ENCODE measurements at places on chromosomes 11 and 22.

DNA sequence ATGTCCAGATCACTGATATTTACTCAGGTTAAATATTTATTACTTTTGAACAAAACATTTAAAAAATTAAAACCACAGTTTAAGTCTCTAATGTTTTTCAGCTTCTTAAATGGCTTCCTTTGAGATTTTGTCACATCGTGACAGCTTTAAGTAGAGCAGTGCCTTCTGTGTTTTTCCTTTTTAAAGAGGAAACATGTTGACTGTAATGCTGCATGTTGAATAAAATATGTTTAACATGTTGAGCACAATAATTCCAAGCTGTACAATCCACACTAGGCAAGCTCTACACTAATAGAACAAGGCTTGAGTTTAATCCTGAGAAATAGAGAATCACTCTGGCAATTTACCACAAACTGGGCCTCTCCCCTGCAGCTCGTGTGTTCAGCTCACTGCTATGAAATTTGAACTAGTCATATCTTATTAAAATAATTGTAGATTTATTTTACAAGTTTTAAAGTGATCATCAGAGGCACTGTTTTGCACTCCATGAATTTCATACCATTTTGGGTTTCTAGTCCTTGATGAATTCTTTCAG lies 368.3 kb downstream of the SOX6 start:
- no peak for DNase-seq

DNA sequence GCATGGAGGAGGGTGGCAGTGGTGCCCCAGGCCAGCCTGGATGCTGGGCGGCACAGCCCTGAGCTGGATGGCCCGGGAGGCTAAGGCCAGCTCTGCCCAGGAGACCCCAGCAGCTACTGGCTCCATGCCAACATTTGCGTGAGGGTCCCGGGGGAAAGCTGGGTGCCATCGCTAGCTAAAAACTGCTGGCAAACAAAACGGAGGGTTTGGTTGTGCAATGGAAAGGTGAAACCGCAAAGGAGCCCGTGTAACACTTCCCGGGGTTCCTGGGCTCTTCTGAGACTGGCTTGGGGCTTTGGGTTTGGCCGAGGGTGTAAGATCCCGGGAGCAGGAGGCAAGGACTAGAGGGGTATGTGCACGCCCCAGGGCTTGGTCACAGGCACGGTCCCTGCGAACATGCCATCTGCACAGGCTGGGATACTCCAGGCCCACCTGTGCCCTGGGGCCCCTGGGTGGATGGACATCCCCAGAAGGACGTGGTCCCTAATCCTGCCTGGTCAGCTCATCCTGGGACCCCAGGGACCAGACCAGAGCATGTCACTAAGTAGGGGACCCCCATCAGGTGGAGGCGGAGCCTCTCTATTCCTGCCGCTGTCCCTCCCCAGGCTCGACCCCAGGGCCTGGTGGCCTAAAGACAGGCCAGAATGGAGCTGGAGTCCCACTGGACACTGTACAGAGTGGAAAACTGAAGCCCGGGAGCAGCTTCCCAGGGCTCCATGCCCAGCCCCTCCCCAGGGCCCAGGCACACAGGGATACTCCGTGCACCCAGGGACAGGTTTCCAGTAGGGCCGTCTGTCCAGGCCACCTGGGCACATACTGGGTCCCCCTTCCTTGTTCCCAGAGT lies 44.6 kb downstream of the IGF2 start:
- DNase-seq, result peak; percentile 68

GRCh38 chr11:10023212-10023611 lies 270.8 kb downstream of the SBF2 start:
- no peak for DNase-seq

DNA sequence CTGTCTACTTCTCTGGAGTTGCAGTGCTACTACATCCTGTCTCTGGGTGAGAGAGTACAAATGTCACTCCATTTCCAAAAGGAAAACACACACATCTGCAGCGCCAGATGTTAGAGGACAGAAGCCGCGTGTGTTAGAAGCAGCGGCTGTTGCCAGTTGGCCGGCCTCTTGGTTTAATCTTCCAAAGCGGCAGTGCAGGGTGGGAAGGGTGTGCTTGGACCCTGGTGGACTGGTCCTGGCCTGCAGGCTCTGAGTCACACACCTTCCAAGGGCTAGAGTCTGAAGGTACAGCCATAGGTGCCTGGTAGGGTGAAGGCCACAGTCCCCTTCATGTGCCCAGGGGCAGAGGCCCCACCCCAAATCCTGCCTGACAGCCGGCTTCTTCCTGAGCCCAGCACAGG lies 99.8 kb downstream of the CTTN start:
- DNase-seq, result peak; percentile 59

GRCh38 chr11:104609311-104610085 lies 288.8 kb downstream of the CASP12 start:
- DNase-seq, result no peak

GRCh38 chr11:112793416-112793815 lies 167.8 kb upstream of the NCAM1 start:
- no peak for DNase-seq

- no peak for DNase-seq
Measured at GRCh38 chr11:109435121-109435742, 13.2 kb downstream of the C11orf87 start.

GRCh38 chr11:106495046-106495445 lies 417.6 kb downstream of the AASDHPPT start:
- no peak for DNase-seq

GRCh38 chr11:134332189-134332631 lies 422 bp downstream of the GLB1L2 start:
- peak; percentile 85 for DNase-seq

DNA sequence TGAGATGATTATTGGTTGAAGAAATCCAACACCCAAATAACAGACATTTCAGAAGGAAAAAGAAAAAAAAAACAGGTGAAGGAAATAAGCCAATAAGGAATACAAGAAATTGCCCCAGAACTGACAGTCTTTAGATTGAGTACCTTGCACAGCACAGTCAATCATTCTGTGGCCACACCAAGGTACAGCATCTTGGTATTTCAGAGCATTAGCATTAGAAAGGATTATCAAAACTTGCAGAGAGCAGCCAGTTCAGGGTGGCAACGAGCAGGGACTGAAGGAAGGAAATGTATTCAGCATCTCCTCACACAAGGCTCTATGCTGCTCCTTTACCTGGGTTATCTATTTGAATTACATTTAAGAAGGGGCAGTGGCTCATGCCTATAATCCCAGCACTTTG lies 2.1 kb downstream of the ADA2 start:
- DNase-seq, result no peak

GRCh38 chr11:68448604-68449011 lies 11.9 kb upstream of the PPP6R3 start:
- peak; percentile 67 for DNase-seq

GRCh38 chr11:73258104-73259035 lies 13.8 kb upstream of the P2RY6 start:
- no peak for DNase-seq

DNA sequence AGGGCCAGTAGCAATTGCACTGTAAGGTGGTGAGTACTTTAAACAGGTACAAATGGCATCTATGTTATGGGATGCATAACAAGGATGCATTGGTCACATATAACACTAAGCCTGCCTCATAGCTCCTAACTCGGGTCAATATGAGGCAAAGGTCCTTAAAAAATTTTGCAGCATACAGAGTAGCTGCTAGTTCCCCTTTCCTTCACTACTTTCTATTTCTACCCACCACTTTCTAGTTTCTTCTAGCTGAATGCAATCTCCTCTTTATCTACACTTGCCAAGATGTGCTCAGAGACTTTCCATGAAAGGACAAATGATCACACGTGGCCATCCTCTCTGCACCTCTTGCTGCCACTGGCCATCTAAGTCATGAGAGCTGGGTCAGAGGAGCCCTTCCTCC lies 9.8 kb downstream of the OR51F2 start:
- DNase-seq, result no peak

DNA sequence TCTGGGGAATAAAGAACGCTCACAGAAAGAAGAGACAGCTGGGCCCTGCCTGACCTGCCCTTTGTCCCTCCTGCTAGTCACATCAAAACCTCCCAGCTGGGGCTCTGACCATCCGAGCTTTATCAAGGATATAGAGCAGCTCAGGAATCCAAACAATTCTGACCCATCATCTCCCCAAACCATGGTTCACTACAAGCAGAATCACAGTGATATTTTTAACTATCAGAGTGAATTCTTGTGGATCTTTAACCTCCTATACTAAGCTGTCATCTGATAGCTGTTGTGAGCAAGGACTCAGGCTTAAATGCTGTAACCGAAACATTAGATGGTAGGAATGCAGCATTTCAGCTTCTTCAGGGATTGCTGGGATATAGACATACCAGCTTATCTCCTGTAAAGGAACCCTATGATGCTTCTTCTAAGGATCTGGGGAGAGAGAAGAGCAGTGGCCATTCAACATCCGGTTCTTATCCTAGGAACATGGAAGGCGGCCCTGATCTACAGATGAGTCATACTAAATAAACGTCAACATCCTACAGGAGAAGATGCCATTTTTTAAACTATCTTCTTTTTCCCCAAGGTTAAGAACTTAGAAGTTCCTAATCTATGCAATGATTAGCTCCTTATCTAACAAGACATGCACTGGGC lies 84.7 kb upstream of the AKIP1 start:
- DNase-seq, result no peak

- DNase-seq, result no peak
Measured at GRCh38 chr11:19979519-19979845, 180.8 kb downstream of the DBX1 start.

DNA sequence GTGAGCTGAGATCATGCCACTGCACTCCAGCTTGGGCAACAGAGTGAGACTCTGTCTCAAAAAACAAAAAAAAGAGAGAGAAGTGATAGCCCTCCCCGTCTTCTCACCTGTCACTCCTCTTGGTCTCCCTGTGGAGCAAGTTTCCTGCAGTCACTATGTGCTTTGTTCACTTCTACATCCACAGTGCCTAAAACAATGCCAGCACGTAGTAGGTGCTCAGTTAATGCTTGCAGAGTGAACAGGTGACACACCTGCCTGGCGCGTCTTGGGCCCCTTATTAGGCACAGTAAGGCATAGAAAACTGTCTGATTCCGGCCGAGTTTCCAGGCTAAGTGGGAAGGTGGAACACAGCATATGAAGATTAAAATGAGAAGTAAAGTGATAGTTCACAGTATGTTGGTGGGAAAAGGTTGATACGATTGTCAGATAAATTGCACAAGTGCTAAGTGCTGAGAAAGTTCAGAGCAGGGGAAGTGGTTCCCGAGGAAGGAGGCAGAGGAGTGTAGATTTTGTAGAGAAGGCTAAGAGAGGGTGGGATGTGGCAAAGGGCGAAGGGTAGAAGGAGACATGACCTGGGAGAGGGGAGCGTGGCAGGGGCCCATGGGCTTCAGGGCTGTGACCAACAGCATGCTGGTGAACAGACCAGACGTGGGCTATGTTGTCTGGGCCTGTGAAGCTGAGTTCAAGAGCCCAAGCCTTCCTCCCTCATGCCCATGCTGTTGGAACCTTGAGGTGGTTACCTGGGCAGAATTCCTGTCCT lies 41.9 kb downstream of the BCR start:
- DNase-seq, result peak; percentile 52

GRCh38 chr11:70587075-70587389 lies 188.7 kb downstream of the CTTN start:
- peak; percentile 37 for DNase-seq

DNA sequence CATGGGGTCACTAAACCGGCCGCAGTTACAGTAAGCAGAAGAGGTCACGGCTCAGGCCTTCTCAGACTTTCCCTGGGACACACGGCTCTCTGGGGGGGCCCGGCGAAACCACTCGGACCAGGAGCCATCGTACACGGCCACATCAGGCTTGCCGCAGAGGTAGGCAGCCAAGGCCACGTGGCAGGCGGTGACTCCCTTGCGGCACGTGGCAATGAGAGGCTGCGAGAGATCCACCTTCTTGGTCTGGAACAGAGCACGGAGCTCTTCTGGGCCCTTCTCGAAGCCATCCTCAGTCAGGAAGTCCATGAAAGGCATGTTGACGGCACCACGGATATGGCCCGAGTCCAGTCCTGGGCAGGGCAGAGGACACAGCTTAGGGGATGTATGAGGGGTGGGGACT lies 8.3 kb downstream of the TST start:
- no peak for DNase-seq

DNA sequence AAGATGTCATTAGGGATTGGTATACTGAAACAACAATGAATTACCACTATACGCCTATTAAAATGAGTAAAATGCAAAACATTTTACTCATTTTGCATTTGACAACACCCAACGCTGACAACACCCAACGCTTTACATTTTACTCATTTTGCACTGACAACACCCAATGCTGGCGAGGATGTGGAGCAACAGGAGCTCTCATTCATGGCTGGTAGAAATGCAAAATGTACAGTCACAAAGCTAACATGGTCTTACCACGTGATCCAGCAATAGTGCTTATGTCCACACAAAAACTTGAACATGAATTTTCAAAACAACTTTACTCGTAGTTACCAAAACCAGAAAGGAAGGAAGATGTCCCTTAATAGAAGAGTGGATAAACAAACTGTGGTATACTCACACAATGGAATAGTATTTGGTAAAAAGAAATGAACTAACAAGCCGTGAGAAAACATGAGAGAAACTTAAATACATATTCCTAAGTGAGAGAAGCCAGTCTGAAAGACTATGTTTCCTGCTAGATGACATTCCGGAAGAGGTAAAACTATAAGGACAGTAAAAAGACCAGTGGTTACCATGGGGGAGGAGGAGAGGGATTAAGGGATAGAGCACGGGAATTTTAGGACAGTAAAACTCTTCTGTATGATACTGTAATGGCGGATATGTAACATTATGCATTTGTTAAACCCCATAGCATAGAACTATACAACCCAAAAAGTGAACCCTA lies 11.4 kb upstream of the MSANTD2 start:
- DNase-seq, result no peak

DNA sequence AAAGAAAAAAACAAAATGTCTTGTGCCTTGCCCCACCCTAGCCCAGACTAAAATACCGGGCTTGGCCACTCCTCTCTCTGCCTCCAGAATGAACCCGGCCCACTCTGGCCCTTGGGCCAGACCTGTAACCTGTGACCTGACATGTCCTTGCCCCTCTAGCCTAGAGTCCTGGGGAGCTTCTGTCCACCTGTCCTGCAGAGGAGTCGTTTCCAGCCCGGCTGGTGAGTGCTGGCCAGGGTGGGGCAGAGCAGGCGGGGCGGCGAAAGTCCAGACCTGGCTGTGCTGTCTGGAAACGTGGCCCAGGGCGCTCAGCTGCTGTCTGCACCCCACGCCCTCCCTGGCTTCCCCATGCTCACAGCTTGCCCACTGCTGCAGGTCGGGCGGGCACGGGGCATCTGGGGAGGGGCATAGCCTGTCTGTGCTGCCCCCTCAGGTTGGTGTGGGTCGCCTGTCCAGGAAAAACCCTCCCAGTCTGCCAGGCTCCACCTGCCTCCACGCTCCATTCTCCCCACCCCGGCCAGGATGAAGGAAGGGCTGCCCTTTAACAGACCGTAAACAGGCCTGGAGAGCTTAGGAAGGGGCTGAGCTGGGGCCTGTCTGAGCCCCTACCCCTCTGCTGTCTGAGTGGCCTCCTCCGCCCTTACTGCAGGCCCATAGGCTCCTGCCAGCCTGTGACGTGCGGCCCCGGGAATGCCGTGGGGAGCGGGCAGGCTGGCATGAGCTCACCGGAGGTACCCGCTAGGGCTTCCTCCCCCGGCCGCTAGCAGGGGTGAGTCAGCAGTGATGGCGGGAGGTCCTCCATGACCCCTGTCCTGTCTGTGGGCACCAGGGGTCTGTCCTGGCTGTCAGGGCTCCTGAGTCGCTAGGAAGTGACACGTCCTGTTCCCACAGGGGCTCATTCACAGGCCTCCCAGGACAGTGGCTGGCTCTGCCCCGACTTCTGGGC lies 1.9 kb downstream of the CD151 start:
- peak; percentile 78 for DNase-seq
